ENCODE measurements at places on chromosomes 2 and 18.

- no peak for DNase-seq
Observed at GRCh38 chr2:100747996-100748615, 71.8 kb upstream of the NPAS2 start.

DNA sequence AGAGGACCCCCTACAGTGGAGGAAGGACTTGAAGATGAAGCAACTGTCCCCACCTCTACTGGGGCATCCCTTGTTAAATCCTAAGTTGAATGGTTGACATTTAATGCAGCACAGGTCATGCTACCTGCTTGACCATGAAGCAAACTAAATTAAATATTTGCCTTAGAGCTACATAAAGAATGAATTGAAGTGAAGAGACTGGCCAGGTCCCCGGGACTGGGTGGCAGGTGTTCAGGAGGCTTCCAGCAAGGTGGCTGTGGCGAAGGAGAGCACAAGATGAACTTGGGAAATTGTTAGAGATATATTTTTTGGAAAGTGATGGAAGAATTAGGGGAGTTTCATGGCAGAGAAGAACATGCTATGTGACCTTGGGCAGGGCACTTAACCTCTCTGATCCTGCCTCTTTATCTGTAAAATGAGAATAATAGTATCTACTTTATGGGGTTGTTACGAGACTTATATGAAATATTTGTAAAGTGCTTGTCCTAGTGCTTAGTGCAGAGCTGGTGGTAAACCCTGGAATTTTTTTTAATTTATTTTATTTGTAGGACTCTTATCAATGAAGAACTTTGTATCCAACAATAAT, 37.3 kb downstream of the EFR3B start:
- DNase-seq = no peak

- peak; percentile 94 for DNase-seq
Observed at GRCh38 chr2:162318328-162319180, at the start of gene IFIH1. Gene IFIH1, minus strand, starts transcription at chr2:162318684. Its CDS starts 377 bp downstream, at chr2:162318307.

- peak; percentile 6 for DNase-seq
Observed at GRCh38 chr18:52242711-52243110, 97.3 kb upstream of the DCC start.

DNA sequence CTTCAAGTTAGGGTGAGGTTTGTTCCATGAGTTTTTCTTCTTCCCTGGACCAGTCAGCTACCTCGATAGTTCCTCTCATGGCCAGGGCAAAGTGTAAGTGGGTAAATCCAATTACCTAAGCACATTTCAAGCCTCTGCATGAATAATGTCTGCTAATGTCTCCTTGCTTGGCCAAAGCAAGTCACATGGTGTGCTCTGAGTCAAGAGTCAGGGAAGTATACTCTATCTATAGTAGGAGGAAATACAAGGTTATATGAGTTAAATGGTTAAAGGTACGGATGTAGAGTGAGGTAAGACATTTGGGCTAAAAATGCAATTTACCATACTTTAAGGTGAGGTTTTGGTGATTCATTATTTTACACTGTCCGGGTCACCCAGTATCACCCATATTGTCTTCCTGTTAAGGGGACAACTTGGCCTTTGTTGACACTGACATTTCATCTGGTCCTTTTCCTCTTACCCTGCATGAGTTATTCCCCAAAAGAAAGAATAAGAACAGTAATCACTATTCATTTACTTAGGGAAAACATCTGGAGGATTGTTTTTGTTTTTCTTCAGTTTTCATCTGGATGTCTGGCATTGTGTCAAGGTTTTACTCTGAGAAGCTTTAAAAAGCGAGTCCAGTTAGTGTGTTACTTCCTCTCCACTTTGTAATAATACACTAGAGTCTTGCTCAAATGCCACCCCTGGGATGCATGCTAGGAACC, 405.5 kb downstream of the RND3 start:
- no peak for DNase-seq

DNA sequence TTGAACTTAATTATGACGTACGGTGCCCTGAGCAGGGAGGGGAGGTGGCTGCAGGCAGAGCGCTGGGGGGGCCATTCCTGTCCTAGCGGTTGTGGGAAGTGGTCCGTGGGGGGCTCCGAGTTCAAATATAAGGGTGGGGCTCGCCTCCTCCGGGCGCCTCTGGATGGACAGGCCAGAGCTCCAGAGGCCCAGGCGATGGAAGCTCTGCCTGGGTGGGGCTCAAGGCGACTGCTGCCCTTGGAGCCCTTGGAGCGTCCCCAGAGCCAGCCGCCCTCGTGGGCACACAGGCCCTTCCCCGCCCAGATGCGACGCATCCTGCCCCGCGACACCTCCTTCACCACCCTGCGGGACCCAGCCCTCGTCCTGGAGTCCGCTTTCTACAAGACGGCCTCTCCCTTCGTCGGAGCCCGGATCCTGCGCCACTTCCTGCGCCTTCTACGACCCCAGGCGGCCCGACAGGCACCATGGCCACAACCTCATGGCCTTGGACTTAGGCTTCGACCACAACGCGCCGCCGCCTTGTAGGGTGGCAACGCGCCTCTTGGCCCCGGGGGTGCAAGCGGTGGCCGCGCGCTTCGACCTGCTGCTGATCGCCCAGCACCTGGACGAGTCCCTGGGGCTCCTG, 10.5 kb downstream of the AQP12B start:
- DNase-seq = no peak

DNA sequence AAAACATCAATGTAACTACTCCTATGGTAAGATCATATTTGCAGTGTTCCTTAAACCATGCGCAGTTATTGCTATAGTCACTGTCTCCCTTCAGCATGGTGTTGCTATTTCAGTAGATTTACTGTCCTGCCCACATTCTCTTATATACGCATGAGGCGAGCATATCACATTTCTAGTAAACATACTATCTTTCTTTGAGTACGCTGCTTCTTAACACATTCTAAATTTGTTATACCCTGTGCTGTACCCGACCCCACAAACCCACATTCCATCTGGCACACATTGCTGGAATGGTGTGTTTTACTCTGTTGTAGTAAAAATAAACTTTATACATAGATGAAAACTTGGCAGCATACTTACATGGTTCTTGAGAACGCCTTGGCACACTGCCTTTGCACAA, 163.3 kb downstream of the QPCT start:
- no peak for DNase-seq

DNA sequence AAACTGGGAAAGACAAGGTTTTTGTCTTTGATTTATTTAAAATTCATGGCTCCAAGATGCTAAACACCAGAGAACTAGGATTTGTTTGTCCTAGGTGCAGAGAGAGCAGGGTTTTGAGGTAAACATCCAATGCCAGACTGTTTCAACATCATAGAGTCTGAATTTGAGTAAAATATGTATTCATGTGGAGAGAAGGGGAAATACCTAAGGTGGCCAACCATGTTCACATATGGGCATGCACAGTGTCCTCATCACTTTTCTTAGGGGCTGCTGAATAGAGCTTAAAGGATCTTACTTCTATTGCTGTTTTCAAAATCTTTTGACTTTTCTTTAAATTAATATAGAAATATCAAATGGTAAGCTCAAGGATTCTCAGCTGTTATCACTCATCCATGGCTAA, 287.0 kb upstream of the CCDC68 start:
- DNase-seq = no peak

DNA sequence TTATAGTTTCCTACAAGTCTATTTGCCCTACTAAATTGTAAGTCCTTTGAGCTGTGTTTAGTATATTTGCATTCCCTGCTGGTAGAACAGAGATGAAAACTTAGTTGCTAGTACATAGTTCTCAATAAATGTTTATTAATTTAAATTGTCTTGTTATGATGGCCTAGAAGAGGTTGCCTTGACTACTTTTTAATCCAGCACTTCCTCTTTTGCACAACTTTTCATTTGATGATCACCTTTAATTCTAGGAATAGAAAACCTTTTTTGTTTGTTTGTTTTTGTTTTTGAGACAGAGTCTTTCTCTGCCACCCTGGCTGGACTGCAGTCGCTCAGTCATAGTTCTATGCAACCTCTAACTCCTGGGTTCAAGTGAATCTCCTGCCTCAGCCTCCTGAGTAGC, 6.7 kb downstream of the CFAP36 start:
- DNase-seq = no peak

- no peak for DNase-seq
Observed at GRCh38 chr2:27990030-27990590, 99.6 kb downstream of the BABAM2 start.

- DNase-seq = peak; percentile 92
Observed at GRCh38 chr2:178296394-178297090, 102.2 kb downstream of the OSBPL6 start.

GRCh38 chr2:228675091-228675490, 493.6 kb upstream of the SPHKAP start:
- peak; percentile 61 for DNase-seq

- no peak for DNase-seq
Observed at GRCh38 chr2:205848601-205849000, 166.3 kb downstream of the NRP2 start.

DNA sequence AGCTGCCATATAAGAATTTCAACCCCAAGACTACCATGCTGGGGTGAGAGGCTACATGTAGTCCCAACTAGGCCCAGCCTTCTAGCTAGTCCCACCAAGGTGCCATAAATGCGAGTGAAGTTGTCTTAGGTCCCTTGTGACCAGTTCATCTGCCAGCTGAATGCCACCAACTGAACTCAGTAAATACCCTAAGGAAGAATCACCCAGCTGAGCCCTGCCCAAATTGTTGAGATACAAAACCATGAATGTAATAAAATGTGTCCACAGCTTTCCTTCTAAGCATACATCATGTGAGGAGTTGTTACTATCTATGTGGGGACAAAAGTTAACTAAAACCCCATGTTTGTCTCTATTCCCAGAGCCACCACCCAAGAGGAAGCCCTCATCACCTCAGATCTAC, 70.3 kb downstream of the THADA start:
- DNase-seq = no peak

- DNase-seq = no peak
Observed at GRCh38 chr2:95353613-95354468, 48.7 kb upstream of the FAHD2A start.

GRCh38 chr2:7119132-7119835, 202.1 kb downstream of the RNF144A start:
- DNase-seq = peak; percentile 40

DNA sequence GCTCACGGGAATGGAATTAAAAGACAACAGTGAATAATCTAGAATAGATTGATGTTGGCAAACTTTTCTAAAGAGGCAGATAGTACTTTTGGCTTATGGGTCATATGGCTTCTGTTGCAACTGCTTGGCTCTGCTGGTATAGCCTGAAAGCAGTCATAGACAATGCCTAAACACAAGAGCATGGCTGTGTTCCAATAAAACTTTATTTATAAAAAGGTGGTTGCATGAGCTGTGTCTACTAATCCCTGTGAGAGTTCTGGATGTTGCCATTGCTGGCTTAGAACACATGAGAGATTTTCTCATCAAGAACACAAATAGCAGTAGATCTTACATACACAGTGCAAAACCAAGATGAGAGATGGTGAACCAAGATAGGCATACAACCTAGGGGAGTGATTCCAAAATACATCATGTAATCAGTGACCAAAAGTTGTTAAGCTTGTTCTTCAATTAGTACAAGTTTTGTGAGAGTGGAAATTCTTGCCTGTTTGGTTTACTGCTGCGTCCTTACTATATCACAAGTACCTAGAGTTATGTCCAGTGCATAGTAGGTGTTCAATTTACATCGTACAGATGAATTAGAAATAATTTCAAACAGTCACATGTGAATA, 380.0 kb downstream of the METTL4 start:
- no peak for DNase-seq

GRCh38 chr2:11742702-11743357, 3.6 kb upstream of the LPIN1 start:
- DNase-seq = no peak

DNA sequence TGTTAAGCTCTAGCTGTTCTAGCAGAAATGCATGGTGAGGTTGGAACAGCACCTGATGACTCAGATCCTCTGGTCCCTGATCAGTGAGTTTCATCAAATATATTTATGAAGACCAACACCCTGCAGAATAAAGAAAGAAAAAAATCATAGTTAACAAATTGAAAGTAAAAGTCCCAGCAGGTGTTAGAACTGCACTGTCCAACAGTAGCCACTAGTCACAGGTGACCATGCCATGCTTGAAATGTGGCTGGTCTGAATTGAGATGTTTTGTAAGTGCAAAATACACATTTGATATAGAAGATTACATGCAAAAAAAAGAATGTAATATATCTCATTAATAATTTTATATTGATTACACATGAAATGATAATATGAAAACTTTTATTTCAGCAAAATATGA, 1010.7 kb upstream of the ZEB2 start:
- DNase-seq = peak; percentile 3

DNA sequence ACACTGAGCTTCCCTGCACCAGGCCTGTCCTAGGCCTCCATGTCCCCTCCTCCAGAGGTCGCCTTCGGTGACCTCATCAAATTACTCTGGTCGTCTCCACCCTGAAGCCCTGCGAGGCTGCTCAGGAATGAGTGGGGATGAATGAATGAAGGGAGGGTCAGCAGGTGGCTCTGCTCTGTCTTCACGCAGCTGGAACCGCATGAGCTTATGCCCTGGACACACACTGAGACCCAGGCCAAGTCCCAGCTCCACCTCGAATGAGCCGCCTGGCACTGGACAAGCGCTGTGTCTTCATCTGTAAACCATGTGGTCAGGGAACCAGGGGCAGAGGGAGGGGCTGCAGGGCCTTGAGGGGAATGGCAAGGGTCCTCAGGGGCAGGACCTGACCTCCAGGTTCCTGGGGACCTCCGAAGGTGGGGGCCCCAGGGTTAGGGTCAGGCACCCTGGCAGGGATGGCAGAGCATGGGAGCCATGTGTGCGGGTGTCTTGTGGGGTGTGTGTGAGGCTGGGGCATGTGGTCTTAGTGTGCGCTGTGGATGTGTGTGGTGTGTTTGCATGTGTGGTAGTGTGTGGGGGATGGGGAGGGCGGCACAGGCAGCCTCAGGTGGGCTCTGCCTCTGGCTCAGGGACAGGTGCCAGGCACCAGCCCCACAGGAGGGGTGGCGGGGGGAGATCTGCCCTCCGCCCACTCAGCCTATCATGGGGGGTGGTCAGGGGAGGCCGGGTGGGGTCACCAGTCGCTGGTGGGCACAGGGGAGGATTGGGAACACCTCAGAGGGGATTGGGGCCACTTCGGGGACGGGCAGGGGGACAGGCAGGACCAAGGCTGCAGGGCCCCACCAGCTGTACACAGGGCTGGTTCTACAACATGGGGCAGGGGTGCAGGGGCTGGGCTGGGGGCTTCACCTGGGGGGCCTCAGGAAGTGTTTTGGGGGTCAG, 13.9 kb downstream of the ODC1 start:
- no peak for DNase-seq

DNA sequence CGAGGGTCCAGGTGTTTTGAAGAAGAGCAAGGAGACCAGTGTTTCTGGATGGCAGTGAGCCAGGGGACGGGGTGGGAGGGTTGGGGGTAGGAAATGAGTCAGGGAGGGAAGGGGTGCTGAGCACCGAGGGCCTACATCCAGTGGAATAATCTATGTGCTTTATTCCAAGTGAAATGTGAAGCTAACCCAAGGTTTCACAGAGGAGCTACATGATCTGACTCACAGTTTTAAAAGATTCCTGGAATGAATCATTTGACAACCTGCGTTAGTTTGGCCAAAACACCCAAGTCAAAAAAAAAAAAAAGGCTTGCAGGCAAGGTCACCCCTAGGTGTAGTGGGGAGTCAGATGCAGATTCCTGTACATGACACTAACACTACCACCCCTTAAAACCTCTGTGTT, 419.7 kb upstream of the MEX3C start:
- peak; percentile 80 for DNase-seq

GRCh38 chr18:78293540-78293939, 686.1 kb upstream of the SALL3 start:
- DNase-seq = no peak

- peak; percentile 52 for DNase-seq
Observed at GRCh38 chr2:227759411-227760118, 13.9 kb downstream of the SCYGR8 start.
